ENCODE measurements at places on chromosomes 7 and 10.

- no peak for DNase-seq
Measured at GRCh38 chr10:14413523-14413922, 82.8 kb upstream of the FRMD4A start.

DNA sequence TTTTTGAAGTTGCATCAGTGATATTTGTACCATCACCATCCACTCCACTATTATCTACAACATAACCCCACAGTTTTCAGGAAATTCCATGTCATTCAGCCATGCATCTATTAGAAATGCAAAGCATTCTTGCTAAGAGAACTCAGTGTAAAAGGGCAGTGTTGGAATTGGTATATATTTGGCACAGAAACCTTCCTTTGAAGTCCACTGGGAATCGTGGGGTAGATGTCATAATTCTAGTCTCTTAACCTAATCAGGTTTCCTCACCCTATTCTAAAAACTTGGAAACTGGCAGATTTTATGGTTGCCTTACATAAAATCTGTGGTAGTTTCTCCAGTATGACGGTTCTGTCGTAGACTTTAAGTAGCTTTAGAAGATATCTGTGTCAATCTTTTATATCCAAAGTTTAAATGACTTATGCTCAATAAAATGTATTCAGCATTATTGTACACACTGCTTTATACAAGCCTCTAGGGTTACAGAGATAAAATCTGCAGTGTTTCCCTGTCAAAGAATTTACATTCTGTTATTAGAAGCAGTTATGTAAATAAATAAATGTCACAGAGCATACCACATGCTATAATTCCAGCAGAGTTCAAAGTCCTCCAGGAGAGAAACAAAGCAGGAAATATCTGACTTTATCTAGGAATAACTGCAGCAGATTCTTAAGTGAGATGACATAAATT, 704.4 kb upstream of the CELF2 start:
- no peak for DNase-seq

DNA sequence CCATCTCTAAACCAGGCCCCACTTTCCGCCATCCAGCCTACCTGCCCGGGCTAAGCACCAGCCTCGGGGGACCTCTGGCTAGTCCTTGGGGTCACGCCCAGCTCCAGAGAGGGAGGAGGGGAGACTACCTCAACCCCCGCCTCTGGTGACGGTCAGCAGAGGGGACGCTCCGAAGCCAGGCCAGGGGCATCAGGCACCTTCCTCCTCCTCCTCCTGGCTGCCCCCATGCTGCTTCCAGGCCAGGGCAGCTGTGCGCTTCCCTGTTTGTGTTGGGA, 4.0 kb upstream of the SMARCD3 start:
- DNase-seq: no peak

DNA sequence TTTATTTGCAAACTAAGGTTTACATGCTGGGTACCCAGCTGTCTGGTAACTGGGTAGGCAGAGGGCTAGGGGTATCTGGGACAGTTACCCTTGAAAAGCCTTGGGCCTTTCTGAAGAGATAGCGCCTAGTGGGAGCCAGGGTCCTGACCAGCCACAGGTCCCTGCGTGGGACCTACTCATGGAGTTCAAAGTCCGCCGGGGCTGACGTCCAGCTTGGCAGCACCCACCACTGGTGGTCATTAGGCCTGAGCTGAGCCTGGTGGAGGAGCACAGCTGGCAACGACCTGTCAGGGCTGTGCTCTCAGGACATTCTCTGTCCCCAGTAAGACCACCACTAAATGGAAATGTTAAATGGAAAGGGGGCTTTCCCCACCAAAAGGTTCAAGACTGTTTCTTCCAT, 20.0 kb downstream of the GUSB start:
- DNase-seq: no peak

- DNase-seq: peak; percentile 67
Measured at GRCh38 chr10:119079599-119080520, 757 bp downstream of the EIF3A start.

DNA sequence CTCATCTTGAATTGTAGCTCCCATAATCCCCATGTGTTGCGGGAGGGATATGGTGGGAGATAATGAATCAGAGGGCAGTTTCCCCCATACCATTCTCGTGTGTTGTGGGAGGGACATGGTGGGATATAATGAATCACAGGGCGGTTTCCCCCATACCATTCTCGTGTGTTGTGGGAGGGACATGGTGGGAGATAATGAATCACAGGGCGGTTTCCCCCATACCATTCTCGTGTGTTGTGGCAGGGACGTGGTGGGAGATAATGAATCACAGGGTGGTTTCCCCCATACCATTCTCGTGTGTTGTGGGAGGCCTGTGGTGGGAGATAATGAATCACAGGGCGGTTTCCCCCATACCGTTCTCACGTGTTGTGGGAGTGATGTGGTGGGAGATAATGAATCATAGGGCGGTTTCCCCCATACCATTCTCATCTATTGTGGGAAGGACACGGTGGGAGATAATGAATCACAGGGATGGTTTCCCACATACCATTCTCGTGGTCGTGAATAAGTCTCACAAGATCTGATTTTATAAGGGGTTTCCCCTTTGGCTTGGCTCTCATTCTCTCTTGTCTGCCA, 271.0 kb downstream of the MAD1L1 start:
- DNase-seq: peak; percentile 85

GRCh38 chr10:86540016-86540415, 18.4 kb upstream of the WAPL start:
- no peak for DNase-seq

DNA sequence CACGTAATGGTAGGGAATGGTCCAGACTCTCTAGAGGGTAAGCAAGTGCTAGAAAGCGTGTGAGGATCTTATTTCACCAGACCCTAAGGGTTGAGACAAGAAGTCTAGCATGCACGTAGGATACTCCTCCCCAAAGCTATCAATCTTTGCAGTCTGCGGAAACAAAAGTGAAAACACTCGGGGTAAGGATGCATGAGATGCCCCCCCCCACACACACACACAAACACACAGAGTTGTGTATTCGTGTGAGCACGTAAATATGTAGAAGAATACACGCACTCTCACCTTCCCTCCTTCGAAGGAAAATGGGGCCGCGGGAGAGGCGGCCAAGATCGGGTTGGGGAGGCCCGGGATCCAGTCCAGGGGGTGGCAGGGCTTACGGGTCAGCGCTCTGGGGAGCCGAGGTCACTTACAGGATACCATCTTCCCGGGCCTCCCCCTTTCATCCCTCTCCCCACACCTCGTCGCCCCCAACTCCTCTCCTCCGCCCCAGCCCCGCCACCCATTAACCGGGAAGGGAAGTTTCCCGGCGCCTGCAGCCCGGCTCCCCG, 455 bp downstream of the CUL2 start:
- no peak for DNase-seq

DNA sequence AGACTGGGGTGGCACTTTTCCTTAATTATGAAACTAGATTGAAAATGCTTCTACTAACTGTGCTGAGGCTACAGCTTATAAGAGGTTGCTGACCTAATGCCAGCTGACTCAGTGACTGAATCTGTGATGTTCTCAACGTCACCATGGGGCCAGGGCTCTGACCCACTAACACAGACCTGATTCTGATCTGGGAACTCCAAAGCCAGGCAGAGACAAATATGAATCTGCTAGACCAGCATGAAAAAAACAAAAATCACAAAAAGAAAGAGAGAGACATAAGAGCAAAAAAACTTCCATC, 16.1 kb downstream of the USP6NL start:
- peak; percentile 67 for DNase-seq

GRCh38 chr10:51832652-51833383, 133.4 kb upstream of the CSTF2T start:
- peak; percentile 46 for DNase-seq

DNA sequence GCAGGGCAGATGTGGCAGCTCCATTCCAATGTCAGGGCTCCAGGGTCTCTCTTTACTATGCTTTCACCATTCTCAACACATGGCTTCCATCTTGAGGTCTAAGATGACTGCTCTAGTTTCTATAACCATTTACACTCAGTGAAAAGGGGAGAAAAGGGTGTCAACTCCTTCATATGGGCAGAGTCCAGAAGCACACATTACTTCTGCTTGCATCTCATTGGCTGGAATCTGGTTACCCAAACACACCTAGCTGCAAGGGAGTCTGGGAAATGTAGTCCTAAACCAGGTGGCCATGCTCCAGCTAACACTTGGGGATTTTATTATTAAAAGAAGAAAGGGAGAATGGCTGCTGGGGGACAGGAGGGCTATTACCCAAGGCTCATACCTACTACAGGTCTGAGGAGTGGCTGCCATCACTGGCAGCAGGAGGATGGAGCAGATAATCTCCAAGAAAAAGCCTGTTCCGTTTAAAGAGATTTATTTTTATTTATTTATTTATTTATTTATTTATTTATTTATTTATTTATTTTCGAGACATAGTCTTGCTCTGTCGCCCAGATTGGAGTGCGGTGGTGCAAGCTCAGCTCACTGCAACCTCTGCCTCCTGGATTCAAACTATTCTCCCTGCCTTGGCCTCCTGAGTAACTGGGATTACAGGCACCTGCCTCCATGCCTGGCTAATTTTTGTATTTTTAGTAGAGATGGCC, 29.1 kb upstream of the LBX1 start:
- DNase-seq: no peak

DNA sequence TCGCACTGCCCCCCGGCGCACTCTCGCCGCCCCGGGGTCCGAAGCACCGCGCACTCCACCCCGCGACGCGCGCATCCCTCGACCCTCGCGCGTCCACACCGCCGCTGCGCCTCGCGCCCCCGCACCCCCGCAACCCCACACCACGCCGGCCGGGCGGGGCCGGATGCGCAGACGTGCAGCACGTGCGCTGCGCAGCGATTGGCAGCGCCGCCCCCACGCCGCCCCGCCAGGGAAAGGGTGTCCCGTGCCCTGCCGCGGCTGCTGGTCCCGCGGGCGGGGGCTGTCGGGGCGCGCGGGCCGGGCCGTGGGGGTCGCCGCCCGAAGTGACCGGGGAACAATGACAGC, 53.7 kb upstream of the KDM7A start:
- no peak for DNase-seq

DNA sequence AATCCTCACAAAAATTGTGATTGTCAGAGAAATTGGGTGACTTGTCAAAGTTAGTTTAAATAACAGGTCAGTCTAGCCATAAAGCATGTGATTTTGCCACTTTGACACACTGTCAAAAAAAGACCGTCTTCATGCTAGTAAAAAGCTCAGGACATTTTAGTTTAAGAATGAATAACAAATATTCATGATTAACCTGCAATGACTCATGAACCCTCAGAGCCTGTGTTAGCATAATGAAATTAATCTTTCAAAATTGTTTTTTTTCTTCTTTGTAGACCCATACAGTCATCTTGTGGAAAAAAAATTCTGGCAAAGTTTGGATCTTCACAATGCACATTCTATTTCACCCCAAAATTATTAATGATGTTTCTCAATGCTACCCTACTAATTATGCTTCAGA, 255.2 kb upstream of the POT1 start:
- no peak for DNase-seq

DNA sequence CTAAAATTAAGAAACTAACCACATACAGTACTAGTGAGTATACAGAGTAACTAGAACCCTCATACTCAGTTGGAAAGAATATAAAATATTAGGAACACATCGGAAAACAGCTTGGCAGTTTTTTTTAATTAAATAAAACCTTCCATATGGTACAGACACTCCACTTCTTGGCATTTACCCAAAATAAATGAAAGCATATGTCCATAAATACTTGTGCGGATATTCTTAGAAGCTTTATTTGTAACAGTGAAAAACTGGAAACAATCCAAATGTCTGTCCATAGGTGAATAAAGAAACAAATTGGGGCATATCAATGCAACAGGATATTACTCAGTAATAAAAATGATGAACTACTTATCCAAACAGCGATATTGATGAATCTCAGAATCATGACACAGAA, 410.0 kb downstream of the HTR7 start:
- DNase-seq: no peak

DNA sequence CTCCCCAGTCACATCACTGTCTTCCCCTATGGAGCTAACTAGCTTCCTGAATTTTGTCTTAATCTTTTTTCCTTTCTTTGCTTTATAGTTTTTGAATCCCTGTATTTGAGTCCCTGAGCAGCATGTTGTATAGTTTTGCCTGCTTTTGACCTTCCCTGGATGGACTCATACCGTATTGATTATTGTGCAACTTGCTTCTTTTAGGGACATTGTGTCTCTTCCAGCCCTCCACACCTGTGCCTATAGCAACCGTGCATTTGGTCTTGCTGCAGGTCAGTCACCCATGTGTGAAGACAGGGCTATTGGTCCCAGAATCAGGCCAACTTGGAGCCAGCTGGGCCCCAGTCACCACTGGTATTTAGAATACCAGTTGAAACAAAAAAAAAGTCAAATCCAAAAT, 158.9 kb upstream of the ADCY1 start:
- DNase-seq: no peak

GRCh38 chr7:28806841-28807240, 151.3 kb downstream of the TRIL start:
- DNase-seq: no peak

DNA sequence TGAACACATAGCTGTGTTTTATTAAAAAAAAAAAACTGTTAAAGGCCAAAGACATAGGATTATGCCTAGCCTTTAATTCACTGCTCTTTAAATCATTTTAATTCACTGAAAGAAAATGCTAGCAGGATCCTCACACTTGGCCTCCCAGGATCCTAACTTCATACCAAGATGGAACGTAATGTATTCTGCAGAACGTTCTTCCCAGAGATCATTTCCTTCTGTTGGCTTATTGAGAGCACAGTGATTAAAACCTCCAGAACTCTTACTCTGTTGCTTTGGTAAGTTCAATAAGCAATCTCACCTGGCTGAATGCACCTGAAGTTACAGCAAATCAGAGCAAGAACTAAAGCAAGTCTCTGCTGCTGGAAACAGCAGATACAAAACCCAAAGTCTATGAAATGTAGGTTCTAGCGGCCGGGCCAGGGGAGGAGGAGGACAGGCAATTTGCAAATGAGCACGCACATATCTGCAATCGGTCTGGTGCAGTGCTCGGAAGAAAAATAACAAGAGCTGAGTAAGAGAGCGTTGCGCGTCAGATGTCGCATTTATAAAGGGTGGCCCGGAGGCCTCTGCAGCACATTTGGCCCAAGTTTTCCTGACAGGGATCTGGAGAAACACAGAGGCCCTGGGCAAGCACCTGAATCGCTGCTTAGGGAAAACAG, 193.9 kb downstream of the FAM107B start:
- DNase-seq: no peak

GRCh38 chr7:133023370-133024071, 58.4 kb downstream of the CHCHD3 start:
- DNase-seq: no peak

GRCh38 chr7:126493801-126494200, 758.9 kb downstream of the GRM8 start:
- DNase-seq: no peak

GRCh38 chr7:47380325-47381133, 201.4 kb downstream of the TNS3 start:
- DNase-seq: no peak

- DNase-seq: no peak
Measured at GRCh38 chr10:6170638-6171037, 32.1 kb upstream of the PFKFB3 start.

DNA sequence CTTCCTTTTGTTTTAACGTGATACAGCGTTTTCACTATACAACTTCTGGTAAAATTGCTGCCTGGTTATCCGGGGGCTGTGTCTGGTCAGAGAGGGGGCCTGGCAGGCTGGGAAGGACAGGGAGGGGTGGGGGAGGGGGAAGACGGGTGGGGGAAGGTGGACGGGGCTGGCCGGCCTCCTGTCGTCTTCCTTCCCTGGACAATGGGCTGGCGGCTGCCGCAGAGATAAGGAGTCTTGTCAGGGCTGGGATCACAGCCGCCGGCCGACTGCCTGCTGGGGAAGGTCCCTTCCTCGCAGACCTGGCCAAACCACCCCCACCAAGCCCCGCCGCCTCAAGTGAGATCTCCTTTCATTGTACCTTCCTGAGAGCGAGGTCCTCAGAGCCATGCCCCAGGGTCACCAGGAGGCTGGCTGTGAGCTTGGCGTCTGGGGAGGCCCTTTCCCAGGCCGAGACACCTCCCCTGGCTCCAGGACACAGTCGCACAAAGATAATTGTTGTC, 151.2 kb upstream of the TNRC18 start:
- DNase-seq: no peak

All from stromal cell of bone marrow (primary cell).